ENCODE measurements at places on chromosomes 5 and 9. TPM values are rescaled to one million over a fixed set of nuclear protein-coding genes. Genes with fewer than 3 reads are reported as not detected.

CRHBP gene
- not detected for total RNA-seq

CKMT2 gene
- total RNA-seq = 1.0 TPM

TAF1L gene
- total RNA-seq = under 0.01 TPM

FST gene
- 0.84 TPM for total RNA-seq

INSYN2B gene
- total RNA-seq = not detected

ZNF879 gene
- 4.1 TPM for total RNA-seq

SPATA31C1 gene
- total RNA-seq = not detected

ARHGEF28 gene
- 0.63 TPM for total RNA-seq

ACSL6 gene
- total RNA-seq = 24.8 TPM

ZDHHC11B gene
- total RNA-seq = 0.73 TPM

BAAT gene
- 0.10 TPM for total RNA-seq

HMMR gene
- total RNA-seq = 0.84 TPM
